ENCODE measurements at places on chromosomes 5 and 9. TPM values are rescaled to one million over a fixed set of nuclear protein-coding genes. Genes with fewer than 3 reads are reported as not detected.

- H3K4me3 ChIP-seq, result no peak overlapping the region
- H3K4me1 ChIP-seq, result no peaks in the 10 kb centered on the region
- H3K36me3 ChIP-seq, result peaks cover 39% of the 10 kb centered on the region
- no peak overlapping the region for H3K27ac ChIP-seq
- H3K27me3 ChIP-seq, result no peaks in the 10 kb centered on the region
These were observed 11.2 kb downstream of the POC5 start for GRCh38 chr5:75706016-75706415.

GRCh38 chr5:79329453-79329852, 93.5 kb downstream of the JMY start:
- H3K4me3 ChIP-seq, result no peak overlapping the region
- no peaks in the 10 kb centered on the region for H3K36me3 ChIP-seq
- no peaks in the 10 kb centered on the region for H3K27me3 ChIP-seq
- no peak overlapping the region for H3K27ac ChIP-seq

DNA sequence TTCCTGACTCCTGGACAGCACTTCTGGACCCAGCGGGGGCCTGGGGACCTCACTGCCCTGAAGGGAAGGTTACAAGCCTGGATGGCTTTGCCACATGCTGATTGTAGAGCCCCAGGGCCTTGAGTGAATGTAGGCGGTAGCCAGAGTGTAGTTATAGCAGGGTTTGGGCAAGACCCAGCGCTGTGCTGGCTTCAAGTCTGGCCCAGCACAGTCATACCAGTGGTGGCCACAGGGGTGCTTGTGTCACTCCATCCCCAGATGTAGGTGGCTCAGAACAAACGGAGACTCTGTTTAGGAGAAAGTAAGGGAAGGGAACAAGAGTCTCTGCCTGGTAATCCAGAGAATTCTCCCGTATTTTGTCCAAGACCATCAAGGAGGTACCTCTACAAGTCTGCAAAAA, 84.6 kb downstream of the STARD4 start:
- H3K27me3 ChIP-seq, result no peaks in the 10 kb centered on the region
- no peak overlapping the region for H3K4me3 ChIP-seq
- no peaks in the 10 kb centered on the region for H3K4me1 ChIP-seq
- no peak for DNase-seq
- H3K36me3 ChIP-seq, result no peaks in the 10 kb centered on the region

- peak overlapping the region; percentile 88 for H3K27ac ChIP-seq
- no peaks in the 10 kb centered on the region for H3K27me3 ChIP-seq
- H3K36me3 ChIP-seq, result peaks cover 22% of the 10 kb centered on the region
- no peak for DNase-seq
- no peak overlapping the region for H3K4me3 ChIP-seq
These were observed 14.7 kb downstream of the TRAF2 start for GRCh38 chr9:136900988-136901515.

GRCh38 chr9:1473956-1474634, 423.9 kb downstream of the DMRT2 start:
- no peak overlapping the region for H3K4me3 ChIP-seq
- H3K4me1 ChIP-seq, result no peaks in the 10 kb centered on the region
- H3K27ac ChIP-seq, result no peak overlapping the region
- no peaks in the 10 kb centered on the region for H3K36me3 ChIP-seq
- no peaks in the 10 kb centered on the region for H3K27me3 ChIP-seq

- no peaks in the 10 kb centered on the region for H3K36me3 ChIP-seq
- no peak overlapping the region for H3K4me3 ChIP-seq
- no peak for DNase-seq
- peak overlapping the region; percentile 86 for H3K27ac ChIP-seq
- no peaks in the 10 kb centered on the region for H3K27me3 ChIP-seq
- peaks cover 53% of the 10 kb centered on the region for H3K4me1 ChIP-seq
These were observed 14.6 kb upstream of the AQP7 start for GRCh38 chr9:33416996-33417395.

DNA sequence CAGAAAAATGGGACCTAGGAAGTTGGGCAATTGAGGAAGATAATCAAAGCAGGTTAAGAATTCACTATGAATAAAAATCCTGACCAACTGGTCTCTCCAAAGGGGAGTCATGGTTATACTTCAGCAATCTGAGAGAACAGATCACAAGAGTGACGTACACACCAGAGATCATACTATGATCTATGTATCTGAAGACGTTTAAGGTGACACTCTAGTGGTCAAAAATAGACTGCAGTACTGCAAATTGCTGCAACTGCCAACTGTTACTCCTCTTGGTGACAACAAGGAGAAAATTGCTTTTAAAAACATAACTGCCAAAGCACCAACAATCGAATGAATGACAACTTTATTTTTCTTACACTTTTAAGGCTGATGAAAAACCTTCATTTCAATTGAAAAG, 4.9 kb downstream of the AK6 start:
- H3K36me3 ChIP-seq, result peaks cover 24% of the 10 kb centered on the region
- DNase-seq, result no peak
- H3K27ac ChIP-seq, result no peak overlapping the region
- no peak overlapping the region for H3K4me3 ChIP-seq
- peaks cover 15% of the 10 kb centered on the region for H3K4me1 ChIP-seq
- no peaks in the 10 kb centered on the region for H3K27me3 ChIP-seq

DNA sequence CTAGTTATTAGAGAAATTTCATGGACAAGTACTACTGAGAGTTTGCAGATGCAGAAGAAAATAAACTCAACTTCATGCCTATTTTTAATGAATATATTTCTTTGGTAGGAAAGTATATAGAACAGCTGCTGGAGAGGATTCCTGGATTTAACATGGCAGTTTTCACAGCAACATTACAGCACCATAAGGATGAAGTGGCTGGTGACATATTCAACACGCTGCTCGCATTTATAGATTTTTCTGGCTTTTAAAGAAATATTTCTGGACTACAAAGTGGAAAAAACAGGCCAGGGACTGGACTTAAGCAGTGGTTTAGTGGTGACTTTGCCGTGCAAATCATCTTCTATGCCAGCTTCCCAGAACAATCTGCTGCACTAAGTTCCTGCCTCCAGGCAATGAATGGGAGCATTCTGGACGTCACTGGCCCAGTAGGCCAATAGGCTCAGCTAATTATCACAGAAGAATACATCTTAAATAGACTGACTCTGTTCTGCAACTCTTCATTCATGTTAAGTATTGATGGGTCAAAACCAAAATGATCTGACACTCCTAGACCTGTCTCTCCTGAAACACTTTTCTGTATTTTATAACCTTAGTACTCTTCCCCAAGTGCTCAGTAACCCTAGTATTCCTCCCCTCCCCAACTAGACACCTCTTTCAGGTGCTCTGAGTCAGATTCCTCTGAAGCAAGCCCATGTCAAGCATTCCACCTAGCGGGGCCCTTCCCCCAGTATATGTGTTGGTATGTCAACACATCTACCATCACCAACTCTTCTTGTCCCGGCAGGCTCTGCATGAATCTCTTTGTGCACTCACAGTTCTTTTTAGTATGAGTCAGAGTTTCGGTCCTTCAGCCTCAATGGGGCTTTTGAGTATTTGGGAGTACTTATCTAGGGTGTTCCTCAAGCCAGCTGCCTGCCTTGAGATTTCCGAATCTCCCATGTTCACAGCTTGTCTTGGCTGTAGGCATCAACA, 625.5 kb downstream of the CHSY3 start:
- no peak for DNase-seq
- H3K27me3 ChIP-seq, result no peaks in the 10 kb centered on the region
- no peak overlapping the region for H3K27ac ChIP-seq
- H3K4me3 ChIP-seq, result no peak overlapping the region
- no peaks in the 10 kb centered on the region for H3K4me1 ChIP-seq

GRCh38 chr5:179954434-179954833, 46.7 kb upstream of the TBC1D9B start:
- H3K27me3 ChIP-seq, result no peaks in the 10 kb centered on the region
- H3K4me1 ChIP-seq, result no peaks in the 10 kb centered on the region
- peaks cover 11% of the 10 kb centered on the region for H3K36me3 ChIP-seq

- H3K27ac ChIP-seq, result no peak overlapping the region
- H3K4me3 ChIP-seq, result no peak overlapping the region
- peaks cover 68% of the 10 kb centered on the region for H3K27me3 ChIP-seq
- H3K4me1 ChIP-seq, result peaks cover 34% of the 10 kb centered on the region
- H3K36me3 ChIP-seq, result no peaks in the 10 kb centered on the region
These were observed 90.6 kb downstream of the LMX1B start for GRCh38 chr9:126704157-126704891.

DNA sequence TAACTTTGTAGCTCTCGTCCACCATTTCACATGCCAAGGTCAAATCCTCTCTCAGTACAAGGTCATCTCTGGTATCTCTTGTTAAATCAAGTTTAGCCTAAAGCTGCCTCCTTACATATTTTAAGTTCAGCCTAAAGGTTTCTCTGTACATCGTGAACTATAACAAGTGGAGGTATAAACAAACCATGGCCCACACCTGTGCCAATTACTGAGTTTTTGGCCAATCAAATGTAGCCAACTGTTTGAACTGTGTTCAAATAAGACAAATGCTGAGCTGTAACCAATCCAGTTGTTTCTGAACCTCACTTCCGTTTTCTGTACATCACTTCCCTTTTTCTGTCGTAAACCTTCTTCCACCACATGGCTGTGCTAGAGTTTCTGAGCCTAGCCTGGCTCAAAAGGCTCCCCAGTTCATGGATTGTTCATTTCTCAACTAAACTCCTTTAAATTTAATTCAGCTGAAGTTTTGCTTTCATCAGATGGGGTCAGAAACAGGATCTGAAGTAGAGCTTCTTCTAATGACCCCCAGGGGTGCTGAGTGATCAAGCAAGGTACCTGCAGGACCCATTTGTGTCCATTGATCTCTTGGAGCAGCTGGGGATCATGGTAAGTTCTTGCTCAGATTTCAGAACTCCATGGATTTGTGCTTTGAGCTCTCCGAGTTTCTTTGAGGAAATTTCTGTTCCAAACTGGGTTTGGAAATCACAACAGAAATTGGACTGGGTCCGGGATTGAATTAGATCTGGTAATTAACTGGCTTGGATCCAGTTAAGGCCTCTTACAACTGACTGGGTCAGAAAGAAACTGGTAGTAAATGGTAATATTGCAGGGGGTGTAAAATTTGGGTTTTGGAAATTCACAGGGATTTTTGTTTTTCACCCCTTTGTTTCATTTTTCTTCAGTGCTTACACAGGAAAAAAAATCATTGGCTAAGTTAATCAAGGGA, 11.0 kb upstream of the NANS start:
- DNase-seq, result no peak
- no peak overlapping the region for H3K4me3 ChIP-seq
- H3K27ac ChIP-seq, result no peak overlapping the region
- no peaks in the 10 kb centered on the region for H3K36me3 ChIP-seq
- H3K27me3 ChIP-seq, result no peaks in the 10 kb centered on the region

NUTM2F gene
- not detected for total RNA-seq

DOCK2 gene
- total RNA-seq, result 2.5 TPM

IL17B gene
- not detected for total RNA-seq

NR6A1 gene
- 6.5 TPM for total RNA-seq

ZDHHC11B gene
- total RNA-seq, result 35.2 TPM

Measured in suprapubic skin (tissue), 4 donors.